ENCODE measurements at places on chromosomes 2 and 18. TPM values are rescaled to one million over a fixed set of nuclear protein-coding genes. Genes with fewer than 3 reads are reported as not detected.
A peak's percentile ranks its signal among the peaks of the same experiment; 100 is the strongest.

DNA sequence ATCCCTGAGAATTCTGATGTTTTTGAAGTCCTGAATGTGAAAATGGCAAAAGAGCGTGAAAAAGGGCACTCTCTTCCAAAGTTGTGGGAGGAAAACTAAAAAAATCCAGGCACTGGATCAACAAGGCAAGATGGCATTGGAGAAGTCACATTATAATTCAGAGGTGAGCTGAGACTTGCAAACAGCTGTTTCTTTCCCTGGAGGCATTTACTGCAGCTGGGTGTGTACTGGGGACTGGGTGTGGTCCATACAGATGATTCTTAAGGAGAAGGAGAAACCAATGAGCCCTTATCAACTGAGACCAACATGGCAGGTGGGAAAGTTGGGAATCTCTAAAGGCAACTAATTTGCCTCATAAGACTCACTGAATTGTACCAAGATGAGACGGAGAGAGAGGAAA is 313.9 kb downstream of the TRIB2 start:
- H3K27ac ChIP-seq, result no peak overlapping the region
- H3K36me3 ChIP-seq, result no peaks in the 10 kb centered on the region
- DNase-seq, result no peak
- H3K4me3 ChIP-seq, result no peak overlapping the region
- H3K27me3 ChIP-seq, result peaks cover 12% of the 10 kb centered on the region

- no peaks in the 10 kb centered on the region for H3K4me1 ChIP-seq
- H3K36me3 ChIP-seq, result no peaks in the 10 kb centered on the region
- no peaks in the 10 kb centered on the region for H3K27me3 ChIP-seq
- DNase-seq, result no peak
- H3K27ac ChIP-seq, result no peak overlapping the region
Measured at GRCh38 chr2:109259671-109260070, 130.7 kb downstream of the SH3RF3 start.

The HAAO gene
- total RNA-seq, result not detected

The FOXD4L1 gene
- total RNA-seq, result 0.15 TPM

DNA sequence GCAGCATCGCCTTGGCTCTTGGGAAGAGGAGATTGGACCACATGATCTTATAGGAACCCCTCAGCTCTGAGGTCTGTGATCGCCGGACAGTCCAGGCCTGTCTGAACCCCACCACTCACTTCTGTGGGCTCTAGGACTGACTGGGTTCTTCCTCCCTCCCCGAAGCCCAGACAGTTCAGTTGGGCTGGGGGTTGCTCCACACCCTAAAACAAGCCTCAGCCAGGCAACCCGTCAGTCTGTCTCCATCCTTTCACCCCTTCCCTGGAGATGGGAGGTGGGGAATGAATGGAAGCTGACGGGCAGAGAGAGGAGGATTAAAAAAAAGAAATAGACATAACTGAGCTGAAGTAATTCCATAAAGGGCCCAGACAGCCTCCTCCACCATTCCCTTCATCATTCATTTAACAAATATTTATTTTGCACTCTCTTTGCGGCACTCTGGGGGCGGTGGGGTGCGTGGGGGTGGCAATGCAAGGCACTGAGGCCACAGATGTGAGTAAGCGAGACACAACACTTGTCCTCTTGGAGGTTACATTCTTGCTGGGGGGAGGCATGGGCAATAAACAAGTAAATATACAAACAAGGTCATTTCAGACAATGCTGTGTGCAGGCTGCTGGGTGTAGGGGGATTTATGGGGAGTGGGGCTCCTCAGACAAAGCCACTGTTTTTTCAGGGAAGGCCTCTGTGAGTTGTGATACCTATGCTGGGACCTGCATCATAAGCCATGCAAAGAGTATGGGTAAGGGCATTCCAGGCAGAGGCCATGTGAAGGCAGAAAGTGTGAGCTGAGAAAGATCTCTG is 12.9 kb downstream of the WNT10A start:
- peaks cover 46% of the 10 kb centered on the region for H3K27me3 ChIP-seq
- peak overlapping the region; percentile 83 for H3K27ac ChIP-seq
- peaks cover 53% of the 10 kb centered on the region for H3K4me1 ChIP-seq
- DNase-seq, result no peak

DNA sequence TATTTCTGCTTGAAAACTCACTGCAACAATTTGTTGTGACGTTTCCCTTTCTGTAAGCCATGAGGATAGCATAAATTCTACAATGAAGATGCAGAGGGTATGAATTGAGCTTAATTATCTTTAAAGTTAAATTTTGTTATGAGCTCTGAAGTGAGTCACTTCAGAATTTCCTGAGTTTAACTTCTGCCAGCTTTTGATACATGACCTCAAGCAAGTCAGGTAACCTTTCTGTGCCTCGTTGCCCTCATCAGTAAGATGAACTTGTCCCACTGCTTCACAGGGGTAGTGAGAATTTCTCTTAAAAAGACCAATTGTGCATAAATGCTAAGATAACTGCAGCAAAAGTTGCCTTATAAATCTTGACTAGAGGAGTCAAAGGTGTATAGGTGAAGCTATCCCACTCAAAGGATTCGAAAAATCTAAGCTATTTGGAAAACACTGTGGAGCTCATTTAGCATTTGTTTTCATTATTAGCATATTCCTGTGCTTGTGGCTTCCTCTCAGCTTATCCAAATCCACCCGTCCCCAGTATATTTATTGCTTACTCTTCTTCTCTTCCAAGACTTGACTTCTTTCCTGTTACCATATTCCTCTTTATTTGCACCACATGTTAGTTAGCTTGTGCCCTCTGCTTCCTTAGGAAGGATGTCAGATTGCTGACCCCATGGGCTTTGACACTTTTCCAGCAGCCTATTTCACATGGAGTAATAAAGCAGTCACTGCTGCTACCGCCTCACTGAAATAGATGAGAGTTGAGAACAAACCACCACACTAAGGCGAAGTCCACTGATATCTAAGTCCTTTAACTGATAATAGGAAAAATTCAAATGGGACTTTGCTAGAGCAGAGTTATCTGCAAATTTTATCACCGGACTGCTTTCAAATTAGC is 428.6 kb downstream of the ERBB4 start:
- no peaks in the 10 kb centered on the region for H3K4me1 ChIP-seq
- no peaks in the 10 kb centered on the region for H3K27me3 ChIP-seq
- H3K36me3 ChIP-seq, result no peaks in the 10 kb centered on the region
- no peak overlapping the region for H3K4me3 ChIP-seq
- DNase-seq, result no peak
